ENCODE measurements at places on chromosomes 3 and 15.

GRCh38 chr15:53559364-53560277, 199.8 kb downstream of the WDR72 start:
- peak; percentile 79 for DNase-seq

DNA sequence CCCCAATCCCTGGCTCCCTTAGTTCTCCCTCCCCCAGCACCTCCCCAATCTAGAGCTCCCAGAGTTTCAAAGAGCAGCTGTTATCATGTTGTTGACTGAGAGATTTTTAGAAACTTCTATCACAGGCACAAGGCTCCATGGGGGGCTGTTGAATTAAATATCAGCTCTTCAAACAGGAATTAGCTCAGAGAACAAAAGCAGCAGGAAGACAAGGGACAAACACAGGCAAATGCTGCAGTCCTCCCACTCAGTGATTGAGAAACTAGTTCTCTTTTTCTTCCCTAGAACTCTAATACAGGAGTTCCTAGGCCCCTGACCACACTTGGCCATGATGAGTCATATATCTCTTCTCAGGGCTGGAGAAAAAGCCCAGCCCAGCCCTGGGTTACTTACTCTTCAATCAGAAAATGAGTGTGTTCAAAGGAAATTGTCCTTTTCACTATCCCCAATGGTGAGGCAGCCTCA, 262.1 kb downstream of the IGSF11 start:
- DNase-seq = peak; percentile 23

GRCh38 chr3:105195260-105195659, 171.4 kb upstream of the ALCAM start:
- DNase-seq = peak; percentile 70

GRCh38 chr3:81339040-81339845, 422.2 kb downstream of the GBE1 start:
- peak; percentile 51 for DNase-seq

DNA sequence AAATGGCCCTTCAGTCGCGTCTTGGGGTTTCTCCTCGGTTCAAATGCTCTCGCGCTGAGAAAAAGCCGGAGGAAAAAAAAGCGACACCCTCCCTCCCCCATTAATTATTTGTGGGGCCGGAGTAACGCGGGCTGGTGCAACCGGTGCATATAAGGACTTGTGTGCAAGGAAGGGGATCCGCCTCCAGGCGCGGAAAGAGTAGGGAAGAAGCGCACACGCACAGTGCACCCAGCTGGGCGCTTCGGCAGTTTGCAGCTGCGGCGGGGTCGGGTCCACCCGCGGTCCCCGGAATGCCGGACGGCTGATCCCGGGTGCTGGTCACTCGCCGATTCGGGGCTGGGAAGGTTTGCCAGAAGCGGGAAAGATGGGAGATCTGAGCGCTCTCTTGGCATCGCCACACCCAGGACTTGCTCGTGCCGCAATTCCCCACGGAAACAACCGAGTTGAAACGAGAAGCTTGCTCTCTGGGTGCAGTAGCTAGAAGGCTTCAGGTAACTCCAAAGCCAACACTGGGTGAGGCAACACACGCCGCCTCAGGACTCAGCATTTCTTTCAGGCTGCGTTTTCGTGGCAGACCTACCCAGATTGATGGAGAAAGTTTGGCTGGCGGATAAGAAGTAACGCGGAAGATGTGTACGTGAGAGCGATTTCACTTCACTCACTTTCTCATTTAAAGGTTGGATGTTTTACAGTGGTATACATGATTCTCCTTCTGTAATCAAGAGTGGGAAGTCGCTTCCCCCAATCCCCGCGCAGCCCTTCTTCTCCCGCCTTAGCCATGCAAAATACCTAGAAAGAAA, 720 bp upstream of the TNIK start:
- DNase-seq = peak; percentile 69

GRCh38 chr15:36050899-36051298, 504.9 kb upstream of the DPH6 start:
- DNase-seq = no peak

- peak; percentile 95 for DNase-seq
These were observed at the start of gene SNAP23 for GRCh38 chr15:42495361-42496212. Gene SNAP23, plus strand, starts transcription at chr15:42495634. Its CDS starts 16,213 bp downstream, at chr15:42511847.

GRCh38 chr3:81965696-81966095, 204.3 kb upstream of the GBE1 start:
- no peak for DNase-seq

GRCh38 chr3:141019244-141019643, 31.9 kb upstream of the SPSB4 start:
- no peak for DNase-seq

DNA sequence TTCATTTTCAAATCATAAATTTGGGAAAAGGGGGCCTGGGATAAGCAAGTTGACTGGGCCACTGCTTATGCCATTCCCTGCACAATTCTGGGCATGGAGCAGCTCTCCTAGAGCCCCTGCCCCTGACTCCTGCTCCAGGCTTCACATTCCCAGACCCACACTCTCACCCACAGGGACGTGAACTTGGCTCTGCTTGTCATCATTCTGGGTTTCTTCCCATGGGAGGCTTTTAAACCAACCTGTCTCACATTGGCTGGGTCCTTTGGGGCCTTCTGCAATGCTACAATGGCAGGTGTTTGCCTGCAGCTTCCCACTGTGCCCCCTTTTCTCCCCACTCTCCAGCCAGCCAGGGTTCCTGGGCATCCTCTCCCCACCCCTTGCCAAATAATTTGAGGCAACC, 49.1 kb downstream of the CYP19A1 start:
- DNase-seq = no peak

- no peak for DNase-seq
These were observed 9.3 kb downstream of the VIPR1 start for GRCh38 chr3:42511736-42512135.

DNA sequence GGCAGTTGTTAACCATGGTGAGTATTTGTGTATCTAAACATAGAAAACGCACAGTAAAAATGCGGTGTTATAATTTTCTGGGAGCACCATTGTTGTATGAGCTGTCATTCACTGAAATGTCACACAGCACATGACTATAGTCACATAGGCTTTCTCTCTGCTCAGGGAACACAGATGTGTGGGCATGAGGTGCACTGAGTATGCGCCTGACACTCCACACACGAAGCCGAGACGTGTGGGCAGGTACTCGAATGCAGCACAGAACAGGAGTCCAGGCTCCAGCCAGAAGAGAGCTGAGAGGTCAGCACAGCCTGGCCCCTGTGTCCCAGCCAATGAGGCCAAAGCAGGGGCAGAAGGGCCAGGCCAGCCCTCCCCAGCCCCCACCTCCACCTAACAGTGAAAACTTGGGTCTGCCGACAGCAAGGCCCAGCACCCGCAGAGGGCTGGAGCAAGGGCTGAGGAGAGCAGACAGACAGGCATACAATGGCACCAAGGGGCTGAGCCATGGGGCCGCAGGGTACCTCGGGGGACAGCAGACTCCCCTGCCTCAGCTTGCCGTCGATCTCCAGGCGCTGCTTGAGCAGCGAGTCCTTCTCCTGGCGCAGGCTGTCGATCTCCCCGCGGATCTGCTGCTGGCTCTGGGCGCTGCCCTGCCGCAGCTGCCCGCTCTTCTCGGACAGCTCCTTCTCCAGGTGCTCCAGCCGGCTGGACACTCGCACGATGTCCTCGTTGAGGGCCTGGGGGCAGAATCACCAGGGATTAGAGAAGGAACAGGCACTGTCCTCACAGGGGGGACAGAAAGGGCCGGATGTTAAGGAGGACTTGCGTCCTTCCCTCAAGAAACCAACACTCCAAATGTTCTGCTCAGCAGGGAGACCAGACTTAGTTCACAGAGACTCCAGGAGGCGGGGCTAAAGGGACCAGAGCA, 24.0 kb downstream of the KIF7 start:
- no peak for DNase-seq

GRCh38 chr3:170705131-170705530, 119.3 kb upstream of the SLC7A14 start:
- no peak for DNase-seq

DNA sequence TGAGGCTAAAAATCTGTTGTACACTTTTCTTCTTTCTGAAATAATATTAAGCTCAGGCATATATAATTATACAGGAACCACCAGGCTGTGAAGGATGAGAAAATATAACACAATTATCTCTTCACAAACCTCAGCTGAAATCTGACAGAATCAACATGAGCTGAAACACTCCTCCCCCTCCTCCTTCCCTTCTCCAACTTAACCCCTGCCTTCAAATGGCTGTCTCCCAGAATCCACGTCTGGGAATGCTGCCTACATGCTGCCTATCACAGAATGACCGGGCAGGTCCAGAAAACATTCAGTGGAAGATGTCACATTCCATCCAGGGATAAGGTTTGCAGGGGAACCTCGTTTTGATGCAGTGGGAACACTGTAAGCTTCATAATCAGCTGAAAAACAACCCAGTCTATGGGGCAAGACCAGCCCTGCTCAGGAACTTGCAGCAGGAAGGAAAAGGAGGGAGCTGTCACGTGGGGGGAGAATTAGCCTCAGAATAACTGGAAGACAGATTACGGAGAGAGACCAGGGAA, 44.0 kb upstream of the SEMA6D start:
- DNase-seq = no peak

GRCh38 chr15:100661156-100661555, 58.8 kb downstream of the ASB7 start:
- no peak for DNase-seq

GRCh38 chr3:194443901-194444300, 42.9 kb downstream of the ATP13A3 start:
- DNase-seq = no peak

GRCh38 chr3:8246070-8246469, 255.6 kb upstream of the LMCD1 start:
- DNase-seq = peak; percentile 93

GRCh38 chr15:22811640-22812039, 25.2 kb downstream of the NIPA1 start:
- DNase-seq = peak; percentile 25

GRCh38 chr3:177065285-177066033, 131.8 kb downstream of the TBL1XR1 start:
- no peak for DNase-seq

- no peak for DNase-seq
These were observed 80.8 kb downstream of the OPA1 start for GRCh38 chr3:193673845-193674244.

DNA sequence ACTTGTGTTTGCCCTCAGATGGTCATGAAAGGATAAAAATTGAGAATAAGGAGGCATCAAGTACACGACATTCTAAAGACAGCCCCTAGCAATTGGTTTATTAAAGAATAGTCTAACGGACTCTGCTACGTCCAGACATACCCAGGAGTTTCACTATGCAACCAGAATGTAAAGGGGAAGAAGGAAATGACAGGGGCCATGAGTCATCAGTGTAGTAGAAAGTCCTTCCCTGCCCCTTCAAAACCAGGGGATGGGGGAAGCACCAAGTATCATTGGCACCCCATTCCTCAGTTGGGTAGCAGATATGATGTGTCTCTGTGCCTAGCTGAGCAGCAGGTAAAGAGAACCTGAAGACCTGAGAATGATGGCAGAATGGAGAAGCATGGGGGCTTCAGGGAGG, 367.4 kb downstream of the IL20RB start:
- no peak for DNase-seq

DNA sequence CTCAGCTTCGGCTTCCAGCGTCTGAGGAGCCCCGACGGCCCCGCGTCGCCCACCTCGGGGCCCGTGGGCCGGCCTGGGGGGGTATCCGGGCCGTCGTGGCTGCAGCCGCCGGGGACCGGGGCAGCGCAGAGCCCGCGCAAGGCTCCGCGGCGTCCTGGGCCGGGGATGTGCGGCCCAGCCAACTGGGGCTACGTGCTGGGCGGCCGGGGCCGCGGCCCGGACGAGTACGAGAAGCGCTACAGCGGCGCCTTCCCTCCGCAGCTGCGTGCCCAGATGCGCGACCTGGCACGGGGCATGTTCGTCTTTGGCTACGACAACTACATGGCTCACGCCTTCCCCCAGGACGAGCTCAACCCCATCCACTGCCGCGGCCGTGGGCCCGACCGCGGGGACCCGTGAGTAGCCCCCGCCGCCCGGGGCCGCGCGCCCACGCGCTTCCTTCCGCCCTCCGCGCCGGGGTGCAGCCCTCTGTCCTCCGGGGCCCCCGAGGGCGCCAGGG, 462 bp downstream of the EDEM1 start:
- DNase-seq = no peak

Data from renal cortical epithelial cell (primary cell).